ENCODE measurements at places on chromosomes 5 and 9.

GRCh38 chr5:114308017-114308416 is 53.9 kb upstream of the KCNN2 start:
- DNase-seq: no peak

GRCh38 chr9:115364991-115365390 is 247.0 kb upstream of the TNC start:
- no peak for DNase-seq

DNA sequence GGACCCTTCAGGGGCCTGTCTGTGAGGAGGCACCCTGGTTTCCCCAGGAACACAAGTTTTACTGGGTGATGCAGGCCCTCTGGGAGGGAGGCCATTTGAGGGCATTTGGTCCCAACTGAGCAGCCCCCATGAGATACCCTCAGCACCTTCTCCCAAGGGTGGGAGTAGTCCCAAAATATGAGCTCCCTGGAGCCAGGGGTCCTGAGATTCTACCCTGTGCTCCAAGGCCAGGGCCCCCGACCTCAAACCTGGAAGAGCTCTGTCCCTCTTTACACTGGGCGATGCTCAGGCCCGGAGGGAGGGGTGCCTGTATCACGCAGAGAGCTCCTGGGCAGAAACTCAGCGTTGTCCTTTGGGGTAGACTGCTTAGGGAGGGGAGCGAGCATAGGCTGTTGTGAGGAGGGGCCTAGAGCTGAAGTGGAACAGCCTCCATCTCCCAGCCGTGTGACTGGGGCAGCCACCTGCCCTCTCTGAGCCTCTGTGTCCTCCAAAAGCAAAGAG is 64.0 kb upstream of the SYNPO start:
- DNase-seq: no peak

DNA sequence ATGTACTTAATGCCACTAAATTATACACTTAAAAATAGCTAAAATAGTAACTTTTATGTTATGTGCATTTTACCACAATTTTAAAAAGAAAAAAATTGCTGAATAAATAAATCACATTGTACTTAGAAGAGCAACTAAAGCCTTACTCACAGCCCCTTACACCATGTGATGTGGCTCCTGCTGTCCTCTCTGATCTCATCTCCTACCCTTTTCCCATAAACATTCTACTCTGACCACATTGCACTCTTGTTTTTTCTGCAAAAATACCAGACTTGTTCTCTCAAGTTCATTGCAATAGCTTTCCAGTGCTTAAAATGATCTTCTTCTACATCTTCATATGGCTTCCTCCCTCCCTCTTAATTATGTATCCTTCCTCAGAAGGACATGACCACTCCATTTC is 268.4 kb downstream of the ELAVL2 start:
- DNase-seq: no peak

DNA sequence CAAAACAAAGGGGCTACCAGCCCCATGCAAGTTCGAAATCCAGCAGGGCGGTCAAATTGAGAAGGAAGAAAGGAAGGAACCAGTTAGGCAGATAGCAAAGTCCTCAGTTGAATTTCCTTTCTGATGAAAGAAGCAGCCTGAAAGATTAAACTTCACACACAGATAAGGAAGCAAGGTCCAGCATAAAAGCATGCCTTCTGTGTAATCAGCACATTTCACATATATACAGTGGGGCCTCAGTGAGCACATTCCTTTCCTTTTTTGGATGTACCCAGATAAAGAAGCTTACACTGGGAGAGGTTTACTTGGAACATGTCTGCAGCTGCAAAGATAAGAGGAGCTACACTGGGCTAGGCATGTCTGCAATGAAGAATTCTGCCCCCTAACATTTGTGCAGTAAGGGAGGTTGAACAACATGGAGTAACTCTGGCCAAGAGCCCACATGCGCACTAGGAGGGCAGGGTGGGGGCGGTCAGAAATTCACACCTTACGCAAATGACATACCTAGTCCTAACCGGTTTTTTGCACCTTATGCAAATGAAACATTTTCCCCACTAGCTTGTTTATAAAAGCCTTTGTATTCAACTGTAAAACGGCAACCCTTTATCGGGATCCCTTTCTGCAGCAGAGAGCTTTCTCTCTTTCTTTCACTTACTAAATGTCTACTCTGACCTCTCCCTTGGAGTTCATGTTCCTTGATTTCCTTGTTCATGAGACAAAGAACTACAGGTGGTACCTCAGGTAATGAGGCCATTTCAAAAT is 149.7 kb upstream of the FBXL17 start:
- DNase-seq: no peak

- DNase-seq: no peak
These were observed 421.3 kb downstream of the ACTL7B start for GRCh38 chr9:108434502-108434901.

DNA sequence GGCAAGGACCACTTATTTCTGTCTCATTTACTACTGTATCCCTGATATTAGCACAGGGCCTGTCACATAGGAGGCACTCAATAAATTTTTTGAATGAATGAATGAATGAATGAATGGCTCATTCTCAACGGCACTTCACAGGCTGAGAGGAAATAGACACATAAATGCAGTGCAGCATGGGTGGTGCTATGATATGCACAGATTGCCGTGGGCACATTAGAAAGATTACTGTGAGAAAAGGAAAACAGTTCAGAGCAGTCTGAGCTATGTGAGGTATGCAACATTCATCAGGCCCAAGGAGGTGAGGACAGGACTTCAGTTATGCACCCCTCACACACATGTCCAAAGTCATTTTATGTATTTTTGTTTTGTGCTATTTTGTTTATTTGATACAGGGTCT is 6.4 kb upstream of the NOL6 start:
- no peak for DNase-seq

DNA sequence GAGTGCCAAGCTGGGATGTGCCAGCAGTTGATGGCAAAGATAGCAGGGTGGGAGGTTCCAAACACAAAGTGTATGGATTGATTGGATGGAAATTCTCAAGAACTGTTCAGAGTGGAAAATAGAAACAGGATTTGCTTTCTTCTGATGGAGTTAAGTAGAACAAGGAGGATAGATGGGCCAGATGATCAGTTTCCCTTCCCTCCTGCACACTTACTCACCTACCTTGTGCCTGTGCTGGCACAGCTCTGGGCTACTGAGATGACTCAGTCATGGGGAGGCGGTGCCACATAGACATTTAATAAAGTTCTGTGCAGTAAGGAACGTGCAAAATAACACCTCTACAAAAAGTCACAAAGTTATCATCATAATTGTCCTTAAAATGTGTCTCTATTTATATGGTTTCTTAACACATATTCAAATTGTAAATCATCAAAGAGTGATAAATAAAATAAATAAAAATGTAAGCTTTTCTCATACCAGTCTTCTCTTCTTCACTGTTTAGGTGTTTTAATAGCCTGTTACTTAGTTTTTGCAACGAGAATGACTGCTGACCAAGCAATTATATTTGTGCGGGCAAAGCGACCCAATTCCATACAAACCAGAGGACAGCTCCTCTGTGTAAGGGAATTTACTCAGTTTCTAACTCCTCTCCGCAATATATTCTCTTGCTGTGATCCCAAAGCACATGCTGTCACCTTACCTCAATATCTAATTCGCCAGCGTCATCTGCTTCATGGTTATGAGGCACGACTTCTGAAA is 12.7 kb downstream of the PTPDC1 start:
- no peak for DNase-seq

DNA sequence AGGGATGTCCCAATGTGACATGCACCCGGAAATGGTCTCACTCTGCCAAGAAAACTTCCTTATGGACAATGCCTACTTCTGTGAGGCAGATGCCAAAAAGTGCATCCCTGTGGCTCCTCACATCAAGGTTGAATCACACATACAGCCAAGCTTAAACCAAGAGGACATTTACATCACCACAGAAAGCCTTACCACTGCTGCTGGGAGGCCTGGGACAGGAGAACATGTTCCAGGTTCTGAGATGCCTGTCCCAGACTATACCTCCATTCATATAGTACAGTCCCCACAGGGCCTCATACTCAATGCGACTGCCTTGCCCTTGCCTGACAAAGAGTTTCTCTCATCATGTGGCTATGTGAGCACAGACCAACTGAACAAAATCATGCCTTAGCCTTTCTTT is 37.6 kb upstream of the CCDC152 start:
- DNase-seq: no peak

DNA sequence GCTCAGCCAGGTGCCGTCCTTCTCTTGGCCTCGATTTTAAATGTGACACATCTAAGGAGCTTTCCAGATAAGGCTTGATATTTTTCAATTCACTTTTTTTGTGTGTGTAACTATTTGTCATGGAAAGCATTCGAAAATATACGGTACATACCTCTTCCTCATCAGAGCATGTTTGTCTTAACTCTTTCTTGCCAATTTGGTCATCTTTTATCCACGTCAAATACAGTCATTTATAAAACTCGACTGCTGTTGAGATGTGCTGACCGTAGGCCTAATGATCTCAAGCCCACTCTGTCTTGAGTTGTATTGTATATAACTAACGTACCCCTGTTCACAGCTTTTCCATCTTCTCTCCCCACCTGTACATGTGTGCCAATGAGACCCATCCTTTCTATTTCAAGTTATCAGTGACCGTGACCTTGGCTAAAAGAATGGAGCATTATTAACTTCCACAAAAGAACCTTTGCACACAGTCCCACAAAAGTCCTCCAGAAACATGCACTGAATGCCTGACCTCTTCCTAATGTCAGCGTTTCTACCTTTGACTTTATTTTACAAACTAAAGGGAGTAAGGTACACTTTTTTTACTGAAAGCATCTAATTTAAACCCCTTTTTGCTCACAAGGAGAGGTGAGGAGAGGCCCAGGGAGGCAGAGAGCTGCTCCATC is 61.6 kb downstream of the IPPK start:
- no peak for DNase-seq

- DNase-seq: no peak
These were observed 2.9 kb downstream of the FPGS start for GRCh38 chr9:127805620-127806019.

DNA sequence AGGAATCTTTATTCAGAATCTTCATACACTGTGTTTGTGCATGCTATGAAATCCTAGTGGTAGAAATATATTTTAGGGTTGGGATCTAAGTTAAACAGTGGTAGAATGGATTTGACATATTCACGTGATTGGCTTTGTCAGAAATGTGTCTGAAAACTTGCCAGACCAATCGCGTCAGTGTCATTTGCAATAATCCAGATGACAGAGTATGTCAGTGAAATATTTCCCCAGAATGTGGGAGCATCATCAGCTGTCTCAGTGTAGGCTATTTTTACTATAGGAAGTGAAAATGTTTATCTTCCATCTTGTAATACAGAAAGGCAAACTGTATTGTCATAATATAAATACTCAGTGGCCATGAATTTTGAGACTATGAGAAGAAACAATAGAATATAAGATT is 220.6 kb upstream of the EDIL3 start:
- DNase-seq: no peak

DNA sequence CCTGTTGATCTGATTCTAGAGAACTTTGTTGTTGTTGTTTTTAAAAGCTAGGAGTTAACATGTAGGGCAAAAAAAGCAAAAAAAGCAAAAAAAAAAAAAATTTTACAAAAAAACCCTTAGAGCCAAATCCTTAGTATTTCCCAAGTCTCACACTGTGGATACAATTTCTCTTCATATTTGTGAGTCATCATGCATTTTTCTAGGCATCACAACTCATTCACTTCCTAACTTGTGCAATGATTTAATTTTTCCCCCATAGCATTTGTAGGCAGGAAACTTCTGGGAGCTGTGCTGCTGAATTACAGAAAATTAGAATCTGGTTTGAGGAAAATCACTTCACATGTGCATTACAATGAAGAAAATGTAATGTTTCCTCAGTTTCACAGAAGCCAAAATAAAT is 91.9 kb downstream of the MARCHF3 start:
- DNase-seq: no peak

DNA sequence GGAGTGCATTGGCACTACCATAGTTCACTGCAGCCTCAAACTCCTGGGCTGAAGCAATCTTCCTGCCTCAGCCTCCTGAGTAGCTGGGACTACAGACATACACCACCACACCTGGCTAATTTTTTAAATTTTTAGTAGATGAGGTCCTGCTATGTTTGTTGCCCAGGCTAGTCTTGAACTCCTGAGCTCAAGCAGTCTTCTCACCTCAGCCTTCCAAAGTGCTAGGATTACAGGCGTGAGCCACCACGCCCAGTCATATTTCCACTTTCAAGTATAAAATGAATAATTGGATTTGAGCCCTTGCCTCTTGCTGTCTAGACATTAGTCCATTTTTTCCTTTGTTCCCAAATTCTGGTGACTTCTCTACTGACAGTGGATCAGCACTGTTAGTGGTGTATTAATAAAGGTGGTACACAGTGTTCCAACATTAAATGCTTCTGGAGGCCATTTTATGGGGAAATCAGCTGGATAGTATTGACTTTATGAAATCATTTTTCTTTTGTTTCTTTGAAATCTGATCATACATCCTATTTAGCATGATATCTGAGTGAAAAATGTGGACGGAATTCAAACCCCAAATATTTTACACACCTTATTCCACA is 15.9 kb downstream of the ATP6V0E1 start:
- DNase-seq: no peak

DNA sequence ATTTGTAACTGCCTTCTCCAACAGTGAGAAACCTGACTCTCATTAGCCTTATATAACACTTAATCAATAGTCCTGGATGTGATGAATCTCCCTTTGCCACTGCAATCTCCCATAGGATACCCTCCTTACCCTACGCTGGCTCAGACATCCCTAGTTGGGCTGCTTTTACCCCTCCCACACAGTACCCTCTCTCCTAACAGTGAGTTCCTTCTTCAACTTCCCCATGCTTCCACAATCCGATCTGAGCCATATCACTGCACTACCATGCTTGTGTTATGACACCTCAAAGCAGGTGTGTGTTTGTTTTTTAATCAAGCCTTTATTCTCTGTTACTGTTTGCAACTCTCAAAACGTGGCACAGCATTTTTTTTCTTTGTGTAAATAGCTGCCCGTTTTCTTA is 60.5 kb upstream of the C9orf72 start:
- DNase-seq: no peak

GRCh38 chr5:58972301-58972700 is 389.4 kb downstream of the RAB3C start:
- no peak for DNase-seq

GRCh38 chr5:41414598-41414997 is 95.8 kb downstream of the PLCXD3 start:
- DNase-seq: no peak

DNA sequence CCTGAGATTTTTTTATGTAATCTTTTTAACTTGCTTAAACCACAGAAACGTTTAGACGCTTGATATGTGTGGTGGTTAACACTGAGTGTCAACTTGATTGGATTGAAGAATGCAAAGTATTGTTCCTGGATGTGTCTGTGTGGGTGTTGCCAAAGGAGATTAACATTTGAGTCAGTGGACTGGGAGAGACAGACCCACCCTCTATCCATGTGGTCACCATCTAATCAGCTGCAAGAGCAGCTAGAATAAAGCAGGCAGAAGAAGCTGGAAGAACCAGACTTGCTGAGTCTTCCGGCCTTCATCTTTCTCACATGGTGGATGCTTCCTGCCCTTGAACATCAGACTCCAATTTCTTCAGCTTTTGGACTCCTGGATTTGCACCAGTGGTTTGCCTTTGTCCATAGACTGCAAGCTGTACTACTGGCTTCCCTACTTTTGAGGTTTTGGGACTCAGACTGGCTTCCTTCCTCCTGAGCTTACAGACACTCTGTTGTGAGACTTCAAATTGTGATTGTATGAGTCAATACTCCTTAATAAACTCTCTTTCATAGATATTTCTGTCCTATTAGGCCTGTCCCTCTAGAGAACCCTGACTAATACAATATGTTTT is 816.0 kb upstream of the CDH9 start:
- DNase-seq: no peak

GRCh38 chr9:32468740-32469139 is 57.3 kb downstream of the RIGI start:
- no peak for DNase-seq

- DNase-seq: no peak
These were observed 14.3 kb upstream of the GPX3 start for GRCh38 chr5:151005950-151006576.

- DNase-seq: no peak
These were observed 6.8 kb upstream of the CTNNAL1 start for GRCh38 chr9:109020113-109020512.
